Activated CD8-positive, alpha-beta memory T cell treated with anti-CD3 and anti-CD28 coated beads, Interleukin-2, amount 50 U/mL, for 48 hours (primary cell): ENCODE measurements at places on chromosomes 6 and 20.

GRCh38 chr6:1745814-1746213, 136.1 kb downstream of the FOXC1 start:
- DNase-seq, result no peak

GRCh38 chr6:44435500-44435899, 48.0 kb downstream of the CDC5L start:
- DNase-seq, result no peak

DNA sequence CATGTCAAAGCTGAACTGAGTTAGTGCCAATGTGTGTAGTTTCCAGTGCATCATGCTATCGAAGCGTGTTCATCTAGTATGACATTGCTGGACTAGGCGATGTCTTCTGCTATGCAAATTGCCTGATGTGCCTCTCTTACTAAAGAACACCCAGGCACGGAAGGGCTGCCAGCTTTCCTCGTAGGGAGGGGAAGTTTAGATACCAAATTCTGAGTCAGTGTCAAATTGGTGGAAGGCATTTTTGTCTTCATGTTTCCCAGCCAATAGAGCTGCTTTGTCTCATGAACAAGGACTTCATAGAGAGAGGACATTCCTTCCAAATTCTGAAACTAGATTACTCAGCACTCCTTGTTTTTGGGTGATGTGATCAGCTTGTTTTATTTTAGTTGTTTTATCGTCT, 320.1 kb downstream of the BTBD3 start:
- no peak for DNase-seq

DNA sequence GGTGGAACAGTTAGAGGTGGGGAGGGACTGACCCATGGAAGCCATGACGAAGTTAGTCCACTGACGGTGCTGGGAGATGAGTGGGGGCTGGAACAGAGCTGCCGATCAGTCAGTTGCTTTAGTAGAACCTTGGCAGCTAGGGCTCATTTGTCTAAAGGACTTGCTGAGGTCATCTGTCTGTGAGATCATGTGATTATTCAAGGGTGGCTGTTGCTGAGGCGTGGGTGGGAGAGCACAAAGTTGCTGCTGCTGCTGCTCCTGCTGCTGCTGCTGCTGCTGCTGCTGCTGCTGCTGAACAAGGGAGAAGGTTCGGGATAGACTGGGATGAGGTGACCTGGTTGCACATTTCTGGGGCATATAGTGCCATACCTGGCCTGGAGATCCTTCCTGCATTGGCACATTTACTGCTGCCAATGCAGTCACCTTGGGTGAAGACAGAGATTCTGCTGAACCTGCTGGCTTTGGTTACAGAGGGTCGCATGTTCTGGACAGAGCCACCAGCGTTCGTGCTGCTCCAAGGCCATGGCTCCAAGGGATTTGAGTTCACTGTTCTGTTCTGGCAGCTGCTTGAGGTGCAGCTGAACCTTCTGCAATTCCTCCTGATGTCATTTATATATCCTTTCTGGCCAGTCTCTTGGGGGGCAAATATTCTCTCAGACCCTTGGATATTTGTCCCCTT, 840.5 kb downstream of the HACE1 start:
- DNase-seq, result no peak

GRCh38 chr20:50646483-50646996, 44.8 kb downstream of the RIPOR3 start:
- no peak for DNase-seq

DNA sequence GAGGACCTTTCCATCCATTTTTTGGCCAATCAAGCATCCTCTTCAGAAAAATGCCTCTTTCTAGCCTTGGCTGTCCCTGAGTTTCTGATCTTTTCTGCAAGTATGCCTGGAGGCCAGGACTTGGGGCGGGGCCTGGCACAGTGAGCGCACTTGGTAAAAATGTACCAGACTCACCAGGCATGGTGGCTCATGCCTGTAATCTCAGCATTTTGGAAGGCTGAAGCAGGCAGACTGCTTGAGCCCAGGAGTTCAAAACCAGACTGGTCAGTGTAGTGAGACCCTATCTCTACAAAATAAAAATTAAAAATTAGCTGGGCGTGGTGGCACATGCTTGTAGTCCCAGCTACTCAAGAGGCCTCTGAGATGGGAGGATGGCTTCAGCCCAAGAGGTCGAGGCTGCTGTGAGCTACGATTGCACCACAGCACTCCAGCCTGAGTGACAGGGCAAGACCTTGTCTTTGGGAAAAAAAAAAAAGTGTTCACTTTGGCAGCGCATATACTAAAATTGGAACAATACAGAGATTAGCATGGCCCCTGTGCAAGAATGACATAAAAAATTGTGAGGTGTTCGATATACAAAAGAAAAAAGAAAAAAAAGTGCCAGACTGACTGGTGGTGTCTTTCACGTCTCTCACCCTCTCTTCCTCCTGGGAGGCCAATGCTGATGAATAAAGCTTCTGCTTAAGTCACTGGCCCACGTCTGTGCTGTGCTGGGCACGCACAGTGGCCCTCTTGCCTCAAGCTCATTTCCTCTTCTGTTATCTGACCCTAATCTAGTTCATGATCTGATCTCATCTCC, 18.1 kb upstream of the SLC9A8 start:
- DNase-seq, result no peak

- no peak for DNase-seq
Measured at GRCh38 chr6:156016186-156016976, 560.7 kb upstream of the NOX3 start.

DNA sequence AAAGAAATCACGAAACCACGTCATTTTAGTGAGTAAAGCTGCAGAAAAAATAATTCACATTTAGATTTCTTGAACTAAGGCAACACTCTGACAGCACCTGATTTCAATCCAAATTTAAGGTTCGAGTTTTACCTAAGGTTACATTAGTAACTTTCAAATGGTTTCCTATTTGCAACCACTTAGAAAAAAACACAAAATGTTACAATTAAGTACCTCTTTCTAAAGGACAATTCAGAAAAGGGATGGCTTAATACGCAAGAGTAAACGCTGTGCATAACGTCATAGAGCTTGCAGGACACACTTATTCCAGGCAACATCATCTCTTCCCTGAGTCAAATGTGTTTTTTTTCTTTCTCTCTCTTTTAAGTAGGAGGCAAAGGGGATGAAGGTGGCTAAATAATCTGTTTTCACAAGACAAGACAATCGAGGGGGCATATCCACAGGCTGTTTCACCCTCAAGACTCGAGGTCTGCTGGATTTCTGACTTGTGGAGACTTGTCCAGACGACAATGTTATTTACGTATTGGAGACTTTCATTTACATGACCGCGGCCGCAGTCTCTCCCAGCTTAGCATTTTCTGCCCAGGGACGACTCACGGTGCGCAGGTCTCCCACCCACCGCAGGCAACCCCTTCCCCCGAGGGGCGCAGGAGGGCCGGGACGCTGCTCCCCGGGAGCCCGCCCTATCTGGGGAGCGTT, 86.0 kb downstream of the SESN1 start:
- DNase-seq, result no peak

- DNase-seq, result no peak
Measured at GRCh38 chr6:3489027-3489757, 32.3 kb upstream of the SLC22A23 start.

DNA sequence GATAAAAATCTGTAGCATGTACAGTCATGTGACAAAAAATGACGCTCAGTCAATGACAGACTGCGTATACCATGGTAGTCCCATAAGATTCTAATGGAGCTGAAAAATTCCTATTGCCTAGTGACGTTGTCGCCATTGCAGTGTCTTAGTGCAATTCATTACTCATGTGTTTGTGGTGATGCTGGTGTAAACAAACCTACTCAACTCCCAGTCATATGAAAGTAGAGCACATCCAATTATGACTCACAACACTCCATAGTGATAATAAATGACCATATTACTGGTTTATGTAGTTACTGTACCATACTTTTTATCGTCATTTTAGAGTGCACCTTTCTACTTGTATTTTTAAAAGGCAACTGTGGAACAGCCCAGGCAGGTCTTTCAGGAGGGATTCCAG, 45.0 kb downstream of the TFAP2A start:
- DNase-seq, result no peak

DNA sequence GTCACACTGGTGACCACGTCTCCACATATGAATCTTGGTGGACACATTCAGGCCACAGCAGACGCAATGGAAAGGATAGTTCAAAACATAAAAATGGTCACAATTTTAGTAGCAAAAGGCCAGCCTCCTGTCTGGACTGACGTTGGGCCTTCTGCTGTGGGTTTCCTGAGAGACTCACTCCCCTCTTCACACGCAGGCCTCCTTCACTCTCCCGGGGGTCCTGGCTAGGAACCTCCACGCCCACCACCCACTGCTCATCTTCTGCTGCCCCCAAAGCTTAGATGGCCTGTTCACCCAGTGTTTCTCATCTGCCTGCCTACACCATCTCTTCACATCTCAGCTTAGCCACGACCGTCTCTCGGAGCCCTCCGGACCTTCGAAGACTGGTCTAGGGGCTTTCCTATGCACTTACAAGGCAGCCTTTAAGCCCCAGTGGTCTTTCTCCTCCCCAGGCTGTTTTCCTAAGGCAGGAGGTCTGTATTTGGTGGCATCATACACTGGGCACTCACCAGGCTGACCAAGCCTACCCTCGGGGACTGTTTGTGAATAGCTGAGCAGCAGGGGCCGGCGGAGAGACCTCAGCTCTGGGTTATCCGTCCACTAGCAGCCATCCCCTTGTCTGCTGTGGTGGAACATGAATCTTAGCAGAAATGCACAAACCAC, 46.6 kb upstream of the AFDN start:
- DNase-seq, result no peak

- DNase-seq, result no peak
Measured at GRCh38 chr6:144365271-144365670, 80.1 kb downstream of the UTRN start.

- DNase-seq, result no peak
Measured at GRCh38 chr6:156396068-156396771, 381.0 kb upstream of the ARID1B start.

- no peak for DNase-seq
Measured at GRCh38 chr6:154127657-154128056, 88.6 kb downstream of the OPRM1 start.

- DNase-seq, result no peak
Measured at GRCh38 chr6:107355659-107356058, 103.7 kb downstream of the PDSS2 start.

- DNase-seq, result no peak
Measured at GRCh38 chr20:48164566-48165400, 379.5 kb upstream of the SULF2 start.

- DNase-seq, result no peak
Measured at GRCh38 chr6:103000688-103001087, 1607.2 kb downstream of the GRIK2 start.

- DNase-seq, result no peak
Measured at GRCh38 chr20:23652371-23652770, 14.6 kb upstream of the CST3 start.

DNA sequence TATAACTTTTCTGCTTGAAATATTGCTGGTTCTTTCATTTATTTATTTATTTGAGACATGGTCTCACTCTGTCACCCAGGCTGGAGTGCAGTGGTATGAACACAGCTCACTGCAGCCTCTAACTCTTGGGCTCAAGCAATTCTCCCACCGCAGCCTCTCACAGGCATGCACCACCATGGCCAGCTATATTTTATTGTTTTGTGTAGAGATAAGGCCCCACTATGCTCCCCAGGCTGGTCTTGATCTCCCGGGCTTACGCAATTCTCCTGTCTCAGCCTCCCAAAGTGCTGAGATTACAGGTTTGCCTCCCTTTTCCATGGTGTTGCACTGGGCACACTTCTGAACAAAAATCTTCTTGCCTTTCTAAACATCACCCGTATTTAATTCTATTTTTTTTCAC, 39.1 kb upstream of the RNGTT start:
- no peak for DNase-seq

GRCh38 chr6:149149653-149150052, 167.9 kb upstream of the TAB2 start:
- no peak for DNase-seq

DNA sequence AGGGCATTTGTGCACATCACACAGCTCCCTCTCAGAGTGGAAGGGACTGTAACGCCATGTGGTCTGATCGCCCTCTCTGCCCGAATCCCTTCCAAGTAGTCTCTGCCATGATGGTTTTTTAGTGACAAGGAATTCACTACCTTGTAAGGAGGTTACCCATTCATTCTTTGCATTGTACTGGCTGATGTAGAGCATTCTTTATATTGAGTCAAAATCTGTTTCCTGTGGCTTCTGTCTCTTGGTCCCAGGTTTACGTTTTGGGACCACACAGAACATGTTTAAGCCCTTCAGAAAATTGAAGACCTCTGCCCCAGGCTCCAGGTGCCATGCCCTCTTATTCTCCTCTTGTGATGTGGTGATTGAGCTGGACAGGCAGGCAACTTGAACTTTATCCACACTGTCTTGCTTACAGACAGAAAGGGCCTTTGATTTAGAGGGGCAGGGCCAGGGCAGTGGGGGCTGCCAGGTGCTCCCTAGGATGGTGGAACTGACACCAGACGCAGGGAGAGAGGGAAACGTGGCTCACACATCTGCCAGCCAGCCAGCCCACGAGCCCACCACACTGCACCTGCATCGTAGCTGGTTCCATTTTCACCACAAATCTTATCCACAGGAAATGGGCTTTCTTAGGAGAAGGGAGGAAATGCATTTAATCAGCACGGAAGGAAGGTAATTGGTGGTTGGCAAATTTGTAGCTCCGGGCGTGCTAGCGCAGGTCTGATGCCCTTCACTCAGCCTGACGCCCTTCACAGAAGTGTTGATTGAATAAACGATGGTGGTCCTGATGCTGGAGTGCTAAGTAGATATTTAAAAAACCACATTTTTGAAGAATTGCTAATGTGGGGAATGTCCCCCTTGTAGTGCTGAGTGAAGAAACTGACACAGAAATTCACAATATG, 78.2 kb downstream of the TCP11 start:
- DNase-seq, result no peak
